Stimulated activated CD8-positive, alpha-beta memory T cell treated with anti-CD3 and anti-CD28 coated beads, Interleukin-4, amount 100 ng/mL, for 4 hours (primary cell): ENCODE measurements at places on chromosomes 7 and 10.

GRCh38 chr10:86819567-86819966 is 63.1 kb downstream of the BMPR1A start:
- DNase-seq: no peak

DNA sequence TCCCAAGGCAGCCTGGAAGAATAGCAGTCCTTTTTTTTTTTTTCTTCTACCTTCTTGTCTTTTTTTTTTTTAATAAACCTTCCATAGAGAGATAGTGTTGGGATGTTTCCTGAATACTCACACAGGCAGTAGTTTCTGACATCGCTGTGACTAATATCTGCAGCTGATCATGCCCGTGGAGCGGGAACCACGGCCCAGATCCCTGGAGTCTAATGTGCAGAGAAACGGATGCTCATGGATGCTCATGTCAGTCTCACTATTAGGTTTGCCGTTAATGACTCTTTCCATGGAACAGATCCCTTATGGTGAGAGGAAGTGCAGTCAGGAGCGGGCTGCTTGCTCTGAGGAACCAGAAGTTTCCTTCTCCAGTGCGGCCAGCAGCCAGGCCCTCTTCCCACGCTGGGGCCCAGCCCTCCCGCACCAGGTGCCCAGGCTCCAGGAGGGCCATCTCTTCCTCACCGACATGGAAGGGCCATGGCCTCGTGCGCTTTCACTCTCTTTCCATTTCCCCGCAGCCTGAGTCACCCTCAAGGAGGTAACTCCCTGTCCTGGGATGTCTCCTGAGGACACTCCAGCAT is 132.5 kb downstream of the WDR37 start:
- DNase-seq: no peak

DNA sequence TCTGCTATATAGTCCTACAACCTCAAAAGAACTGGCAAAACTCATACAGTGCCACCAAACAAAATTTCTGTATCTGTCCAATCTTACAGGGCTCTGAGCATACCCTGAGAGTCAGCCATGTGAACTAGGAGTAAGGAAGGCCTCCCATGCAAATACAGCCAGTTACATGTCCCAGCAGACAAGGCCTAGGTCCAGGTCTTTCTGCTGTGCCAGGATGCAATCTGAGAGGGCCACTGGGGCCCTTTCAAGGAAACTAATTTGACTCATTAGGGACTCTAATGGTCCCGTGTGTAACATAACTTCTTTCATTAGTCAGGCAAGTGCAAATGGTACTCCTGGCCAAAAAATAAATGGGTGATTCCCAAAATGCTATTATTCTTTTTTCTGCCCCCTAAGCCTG is 17.9 kb upstream of the HIBADH start:
- DNase-seq: no peak

GRCh38 chr7:102193806-102194205 is 92.9 kb upstream of the SH2B2 start:
- no peak for DNase-seq

DNA sequence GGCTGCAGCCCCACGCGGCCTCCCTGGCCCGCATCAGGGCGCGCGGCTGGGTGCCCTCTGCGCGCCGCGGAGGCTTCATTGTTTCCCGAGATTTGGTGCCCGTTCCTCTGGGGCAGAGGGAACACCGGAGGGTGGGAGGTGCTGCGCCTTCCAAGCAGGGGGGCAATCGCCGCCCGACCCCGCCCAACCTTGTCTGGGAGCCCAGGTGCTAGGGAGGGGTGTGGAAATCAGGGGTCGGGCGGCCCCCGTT is 1.0 kb upstream of the NRP1 start:
- no peak for DNase-seq

GRCh38 chr10:29621161-29621560 is 13.6 kb downstream of the SVIL start:
- DNase-seq: no peak

- DNase-seq: no peak
Observed at GRCh38 chr7:140923358-140924006, 1.2 kb downstream of the BRAF start.

DNA sequence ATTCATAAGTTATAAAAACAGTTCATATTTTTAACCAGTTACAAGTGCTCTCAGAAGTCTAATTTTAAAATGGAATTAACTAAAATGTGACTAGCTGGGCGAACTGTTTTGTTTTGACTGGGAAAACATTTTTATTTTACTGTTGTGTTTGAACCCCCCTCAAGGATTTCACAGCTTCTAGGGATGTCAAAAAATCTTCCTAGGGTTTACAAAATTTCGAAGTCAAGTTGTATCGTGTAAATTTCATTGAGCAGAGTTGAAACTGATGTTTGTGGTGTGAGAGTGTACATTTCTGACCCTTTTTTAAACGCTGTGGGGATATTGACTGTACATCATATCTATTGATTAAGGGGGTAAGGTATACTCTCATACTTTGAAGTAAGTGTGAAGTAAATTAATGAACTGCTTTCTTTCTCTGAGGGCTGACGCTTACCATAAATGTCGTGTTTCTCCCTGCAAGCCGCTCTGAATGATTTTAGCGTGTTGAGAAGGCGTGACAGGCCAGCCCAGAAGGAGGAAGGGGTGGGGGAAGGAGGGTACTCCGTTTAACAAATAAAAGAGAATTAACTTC is 1.8 kb upstream of the SP8 start:
- DNase-seq: no peak

GRCh38 chr7:108973075-108973474 is 403.4 kb downstream of the DNAJB9 start:
- no peak for DNase-seq

DNA sequence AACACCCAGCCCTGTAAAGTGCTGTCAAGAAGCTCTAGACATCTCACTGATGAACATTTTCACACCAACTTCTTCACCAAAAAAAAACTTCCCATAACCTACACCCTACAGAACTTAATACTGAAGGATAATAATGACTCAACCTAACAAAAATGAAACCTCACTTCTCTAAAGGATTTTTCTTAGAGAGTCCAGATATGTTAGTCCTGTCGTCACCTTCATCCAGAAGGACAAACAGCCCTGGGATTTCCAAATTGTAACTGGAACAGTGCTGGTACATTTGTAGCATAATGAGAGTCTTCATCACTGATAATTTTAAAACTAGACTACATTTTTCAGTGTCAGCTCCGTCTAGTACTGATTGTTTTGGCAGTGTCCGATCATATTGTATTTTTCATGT is 528.6 kb upstream of the CELF2 start:
- no peak for DNase-seq

DNA sequence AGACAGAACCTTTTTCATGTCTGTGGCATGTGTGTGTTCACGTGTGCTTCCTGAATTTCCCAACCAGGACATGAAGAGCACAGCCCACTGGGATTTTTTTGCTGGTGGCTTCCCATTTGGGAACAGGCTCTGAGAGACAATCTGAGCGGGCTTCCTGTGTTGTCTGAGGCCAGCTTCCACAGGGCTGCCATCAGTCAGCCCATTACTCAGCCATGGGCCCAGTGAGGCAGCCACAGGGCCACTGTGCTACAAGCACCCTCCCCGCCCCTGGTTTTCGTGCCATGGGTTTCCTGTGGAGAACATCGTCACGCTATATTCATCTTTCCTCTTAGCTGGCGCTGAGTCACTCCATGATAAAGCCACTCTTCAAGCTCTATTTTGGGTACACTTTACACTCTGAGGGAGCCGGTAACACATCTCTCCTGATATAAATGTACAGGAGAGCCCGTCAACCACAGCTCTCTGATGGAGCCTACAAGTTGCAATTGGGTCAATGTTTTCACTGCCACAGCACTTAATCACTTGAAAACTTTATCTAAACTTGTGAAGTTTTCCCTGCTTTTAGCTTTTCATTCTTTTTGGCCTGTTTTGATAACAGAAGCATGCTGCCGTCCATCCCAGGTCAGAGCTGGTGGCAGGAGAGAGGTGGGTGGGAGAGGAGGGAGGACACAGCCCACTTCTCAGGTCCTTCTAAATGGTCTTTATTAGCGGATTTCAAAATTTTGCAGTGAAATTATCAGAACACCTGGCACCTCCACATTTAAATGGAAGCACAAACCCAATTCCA is 96.9 kb downstream of the HIPK2 start:
- DNase-seq: peak; percentile 72

GRCh38 chr7:112159351-112159750 is 46.8 kb downstream of the DOCK4 start:
- DNase-seq: no peak

DNA sequence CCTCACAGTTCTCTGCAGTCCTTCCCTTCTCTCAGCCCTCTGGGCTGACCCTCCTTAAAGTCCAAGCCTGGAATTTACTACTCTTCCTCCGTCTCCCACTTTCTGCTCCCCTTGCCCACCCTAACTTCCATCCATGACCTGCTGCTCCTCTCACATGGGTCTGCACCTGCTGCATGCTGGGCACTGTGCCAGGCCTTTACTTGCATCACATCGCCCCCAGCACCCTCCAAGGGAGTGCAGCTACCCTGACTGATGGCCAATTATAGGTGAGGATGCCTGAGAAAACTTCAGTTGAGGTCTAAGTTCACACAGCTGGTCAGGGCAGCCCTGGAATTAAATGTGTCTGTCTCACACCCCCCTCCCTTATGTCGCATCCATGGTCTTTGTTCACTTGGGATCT is 53.6 kb upstream of the ZPBP start:
- DNase-seq: no peak

DNA sequence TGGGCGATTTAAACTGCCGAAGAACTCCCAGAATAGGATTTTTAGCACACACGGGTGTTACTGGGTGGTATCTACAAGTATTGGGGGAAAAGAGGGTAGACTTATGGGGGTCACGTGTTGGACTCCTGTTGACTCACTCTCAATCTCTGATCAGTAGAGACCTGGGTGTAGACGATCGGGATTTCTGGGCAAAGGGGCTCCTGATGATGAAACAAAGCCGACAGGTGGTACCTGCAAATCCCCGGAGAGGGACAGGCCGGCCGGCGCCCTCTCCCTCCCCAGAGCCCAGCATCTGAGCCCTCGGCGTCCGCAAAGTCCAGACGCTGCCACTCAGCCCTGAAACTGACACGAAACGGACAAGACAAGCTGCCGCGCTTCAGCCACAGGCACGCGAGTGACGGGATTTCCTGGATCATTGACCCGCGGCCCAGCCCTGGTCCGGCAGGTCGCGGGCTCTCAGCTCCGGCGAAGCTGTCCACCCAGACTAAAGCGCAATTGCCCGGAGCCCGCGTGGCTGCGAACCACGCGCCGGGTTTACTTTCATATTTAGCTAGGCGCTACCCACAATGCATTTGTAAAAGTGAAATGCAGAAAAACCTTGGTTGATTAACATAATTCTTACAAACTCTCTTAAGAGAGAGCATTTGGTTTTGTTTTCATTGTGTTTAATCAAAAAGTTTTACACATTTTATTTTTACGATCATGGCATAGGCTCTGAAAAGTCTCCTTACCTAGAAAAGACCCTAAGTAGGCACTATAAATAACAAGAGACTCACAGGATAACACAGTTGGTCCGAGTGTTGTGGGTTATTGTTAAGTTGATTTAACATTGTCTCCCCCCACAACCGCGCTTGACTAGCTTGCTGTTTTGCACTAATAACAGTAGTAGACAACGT is 56.9 kb upstream of the EZH2 start:
- peak; percentile 47 for DNase-seq

GRCh38 chr7:70680743-70681468 is 451.0 kb upstream of the GALNT17 start:
- no peak for DNase-seq

DNA sequence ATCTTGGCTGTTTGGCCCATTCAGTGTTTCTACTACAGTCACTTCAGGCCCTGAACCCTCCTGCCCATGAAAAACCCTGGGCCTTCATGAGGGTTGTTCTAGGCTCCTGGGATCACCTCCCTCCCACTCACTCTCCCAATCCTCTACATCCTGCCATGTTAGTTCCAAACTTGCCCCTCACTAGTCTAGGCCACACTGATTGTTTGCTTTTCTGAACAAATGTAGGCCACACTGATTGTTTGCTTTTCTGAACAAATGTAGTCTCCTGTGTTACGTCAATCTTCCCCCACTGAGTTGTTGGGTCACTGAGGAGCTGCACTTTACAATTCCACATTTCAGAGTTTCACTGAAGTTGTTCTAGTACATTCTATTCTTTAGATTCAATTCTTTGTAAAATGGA is 5.3 kb upstream of the ALDH18A1 start:
- DNase-seq: no peak

- no peak for DNase-seq
Observed at GRCh38 chr10:4834898-4835405, 8.9 kb downstream of the AKR1E2 start.

- no peak for DNase-seq
Observed at GRCh38 chr10:126060261-126060931, 164.0 kb downstream of the FANK1 start.

- no peak for DNase-seq
Observed at GRCh38 chr7:25845464-25845863, 306.5 kb upstream of the NFE2L3 start.

DNA sequence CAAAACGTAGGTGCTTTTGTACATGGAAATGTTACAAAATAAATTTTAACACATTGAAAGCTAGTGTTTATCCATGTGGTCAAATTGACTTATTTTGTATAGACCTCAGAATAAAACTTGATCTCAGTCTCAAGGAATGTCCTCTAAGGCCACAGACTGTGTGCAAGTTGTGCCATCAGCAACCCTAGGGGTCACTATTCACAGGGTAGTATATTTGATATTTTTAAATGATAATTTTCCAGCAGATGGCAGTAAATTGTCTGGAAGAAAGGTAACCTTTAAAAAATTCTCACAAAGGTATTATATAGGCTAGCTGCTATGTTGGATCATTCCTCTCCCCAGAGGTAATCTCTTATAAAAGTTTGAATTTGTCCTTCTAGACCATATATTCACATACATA is 12.9 kb upstream of the SNX10 start:
- DNase-seq: no peak

DNA sequence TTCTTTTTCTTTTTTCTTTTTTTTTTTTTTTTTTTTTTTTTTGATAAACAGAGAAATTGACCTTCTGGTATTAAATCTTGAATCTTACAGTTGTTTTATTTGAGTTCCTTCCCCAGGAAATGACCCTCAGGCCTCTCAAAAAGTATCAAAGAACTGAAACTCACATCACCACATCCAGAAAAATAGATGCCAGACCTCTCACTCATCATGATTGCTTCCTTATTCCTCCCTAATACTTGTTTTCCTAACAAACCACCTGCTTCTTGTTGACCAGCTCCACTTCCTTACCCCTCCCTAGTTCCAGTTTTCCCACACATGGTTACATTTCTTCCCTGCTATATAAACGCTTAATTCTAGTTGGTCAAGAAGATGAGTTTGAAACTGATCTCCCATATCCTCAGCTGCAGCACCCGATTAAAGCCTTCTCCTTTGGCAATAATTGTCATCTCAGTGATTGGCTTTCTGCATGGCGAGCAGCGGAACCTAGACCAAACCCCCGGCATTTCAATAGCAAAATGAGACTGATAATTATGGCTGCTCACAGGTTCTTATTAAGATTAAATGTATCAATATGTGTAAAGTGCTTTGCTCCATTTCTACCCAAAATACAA is 681.1 kb upstream of the AUTS2 start:
- no peak for DNase-seq

DNA sequence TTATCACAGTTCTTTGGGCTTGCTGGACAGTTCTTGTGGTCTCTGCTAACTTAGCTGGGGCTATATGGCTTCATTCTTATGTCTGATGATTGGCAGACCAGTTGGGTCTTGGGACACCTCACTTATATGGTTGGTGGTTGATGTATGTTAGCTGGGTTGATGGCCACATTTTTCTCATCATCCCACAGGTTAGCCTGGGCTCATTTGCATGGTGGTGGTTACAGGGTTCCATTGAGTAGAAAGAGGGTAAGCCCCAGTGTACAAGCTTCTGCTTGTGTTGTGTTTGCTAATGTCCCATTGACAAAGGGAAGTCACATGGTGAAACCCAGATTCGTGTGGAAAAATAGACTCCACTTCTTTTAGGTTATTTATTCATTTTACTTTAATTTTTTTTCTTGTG is 40.6 kb downstream of the TMEM60 start:
- DNase-seq: no peak
